ENCODE measurements at places on chromosomes 3 and 15.

- no peak for DNase-seq
Observed at GRCh38 chr3:17111586-17111985, 226.8 kb downstream of the PLCL2 start.

DNA sequence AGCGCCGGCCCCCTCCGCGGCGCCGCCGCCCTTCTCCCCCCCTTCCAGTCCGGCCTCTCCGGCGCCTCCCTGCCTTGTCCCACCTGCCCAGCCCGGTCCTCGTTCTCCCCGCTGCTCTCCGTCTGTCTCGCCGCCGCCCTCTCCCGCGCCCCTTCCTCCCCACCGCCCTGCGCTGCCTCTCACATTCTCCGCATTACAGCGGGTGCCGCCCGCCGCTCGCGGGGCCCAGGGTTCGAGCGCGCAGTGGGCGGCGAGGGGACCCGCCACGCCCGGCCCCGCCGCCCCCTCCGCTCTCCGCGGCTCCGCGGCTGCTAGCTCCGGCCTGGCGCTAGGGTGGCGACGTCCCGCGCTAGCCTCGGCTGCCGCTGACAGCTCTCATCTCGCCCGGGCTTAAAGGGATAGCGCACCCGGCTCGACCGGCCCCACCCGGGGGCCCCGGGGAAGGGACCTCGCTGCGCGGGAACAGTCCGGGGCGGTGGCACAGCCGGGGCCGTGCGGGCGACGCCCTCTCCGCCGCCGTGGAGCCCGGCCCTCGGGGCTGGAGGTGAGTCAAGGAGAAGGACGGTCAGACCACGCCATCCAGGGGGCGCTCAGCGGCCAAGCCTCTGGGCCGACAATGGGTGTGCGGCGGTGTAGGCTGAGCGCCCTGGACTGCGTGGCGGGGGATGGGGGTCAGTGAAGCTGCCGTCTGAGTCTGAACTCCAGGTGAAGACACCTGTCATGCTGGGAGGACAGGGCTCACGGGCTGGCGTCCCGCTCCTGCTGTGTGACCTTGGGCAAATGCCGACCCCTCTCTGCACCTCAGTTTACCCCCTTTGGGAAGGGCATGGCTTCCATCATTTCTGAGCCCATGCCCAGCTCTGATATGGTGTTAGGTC lies 187.4 kb upstream of the LINGO1 start:
- DNase-seq: no peak

GRCh38 chr15:73873456-73873855 lies at the start of gene TBC1D21:
Gene TBC1D21, plus strand, starts transcription at chr15:73873564. Its CDS starts 146 bp downstream, at chr15:73873710.
- DNase-seq: no peak

GRCh38 chr15:79881668-79882067 lies 15.1 kb downstream of the MTHFS start:
- DNase-seq: no peak

GRCh38 chr3:14598143-14598569 lies 53.4 kb upstream of the CCDC174 start:
- DNase-seq: no peak

- DNase-seq: no peak
Observed at GRCh38 chr3:171757361-171758034, 52.8 kb downstream of the PLD1 start.

DNA sequence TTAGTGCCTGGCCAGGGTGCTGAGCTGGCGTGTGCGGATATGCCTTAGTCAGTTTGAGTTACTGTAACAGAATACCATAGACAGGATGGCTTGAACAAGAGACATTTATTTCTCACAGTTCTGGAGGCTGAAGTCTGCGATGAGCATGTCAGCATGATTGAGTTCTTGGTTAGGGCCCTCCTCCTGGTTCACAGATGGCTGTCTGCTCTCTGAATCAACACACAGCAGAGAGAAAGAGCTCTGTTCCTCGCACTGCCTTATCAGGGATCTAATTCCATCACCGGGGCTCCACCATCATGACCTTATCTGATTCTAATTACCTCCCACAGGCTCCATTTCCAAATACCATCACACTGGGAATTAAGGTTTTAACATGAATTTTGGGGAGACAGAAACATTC lies 386.6 kb upstream of the DPH6 start:
- no peak for DNase-seq

GRCh38 chr15:80587816-80588456 lies 107.2 kb upstream of the ABHD17C start:
- no peak for DNase-seq

DNA sequence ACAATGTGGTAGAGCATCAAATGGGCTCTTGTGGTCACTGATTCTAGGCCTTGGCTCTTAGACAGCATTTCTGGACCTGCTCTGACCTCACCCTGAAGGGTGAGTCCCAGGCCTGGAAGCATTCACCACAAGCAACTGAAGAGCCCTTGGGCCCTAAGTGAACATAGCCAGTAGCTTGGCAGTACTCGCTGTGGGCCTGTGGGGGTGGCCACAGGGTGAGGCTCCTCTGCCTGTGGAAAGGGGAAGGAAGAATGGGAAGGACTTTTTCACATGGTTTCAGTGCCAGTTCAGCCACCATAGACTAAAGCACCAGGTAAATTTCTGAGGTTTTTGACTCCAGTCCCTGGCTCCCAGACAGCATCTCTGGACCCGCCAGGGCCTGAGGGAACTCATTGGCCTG lies 5.1 kb upstream of the ZSCAN2 start:
- no peak for DNase-seq

DNA sequence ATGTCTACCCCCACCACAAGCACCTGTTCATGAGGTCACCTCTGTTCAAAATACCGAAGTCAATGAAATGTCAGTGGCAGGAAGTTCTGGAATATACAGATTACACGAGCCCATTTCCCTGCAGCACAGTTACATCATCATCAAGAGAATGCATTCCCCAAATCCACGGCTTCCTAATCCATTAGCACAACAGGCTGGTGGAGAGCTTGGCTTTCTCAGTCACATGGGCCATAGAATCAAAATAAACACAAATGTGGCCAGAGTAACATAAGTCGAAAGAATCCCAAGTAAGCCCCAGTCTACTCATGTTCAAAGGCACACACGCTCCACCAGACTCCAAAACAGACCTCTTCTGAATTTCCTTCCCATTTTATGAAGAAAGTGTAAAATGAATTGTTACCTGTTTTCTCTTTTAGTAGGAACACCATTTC lies 419.3 kb downstream of the MAGI1 start:
- DNase-seq: no peak

- DNase-seq: no peak
Observed at GRCh38 chr3:72520690-72521308, 327.4 kb downstream of the SHQ1 start.

- DNase-seq: no peak
Observed at GRCh38 chr15:55526559-55527036, 18.6 kb upstream of the DNAAF4 start.

GRCh38 chr15:70690021-70690420 lies 73.3 kb downstream of the UACA start:
- no peak for DNase-seq

GRCh38 chr15:90234096-90234988 lies at the start of gene GDPGP1:
Gene GDPGP1, plus strand, starts transcription at chr15:90234209. Its CDS starts 6,700 bp downstream, at chr15:90240909.
- DNase-seq: no peak

DNA sequence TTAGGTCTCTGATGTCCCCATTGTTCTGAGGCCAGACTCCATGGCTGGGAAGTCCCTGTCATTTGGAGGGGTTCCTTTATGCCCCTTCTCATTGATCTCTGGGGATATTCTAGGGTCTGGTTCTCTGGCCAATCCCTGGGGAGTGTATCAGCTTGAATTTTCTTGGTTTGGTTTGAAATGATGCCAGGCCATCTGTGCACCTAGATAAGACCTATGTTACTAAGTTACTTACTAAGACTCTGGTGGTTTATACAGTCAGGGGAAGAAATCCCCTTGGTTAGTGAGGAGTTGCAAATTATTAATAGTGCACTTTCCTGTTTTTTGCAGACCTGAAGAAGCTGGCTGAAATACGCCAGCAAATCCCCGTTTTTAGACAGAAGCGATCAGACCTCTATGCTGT lies 20.3 kb downstream of the NIT2 start:
- no peak for DNase-seq

- no peak for DNase-seq
Observed at GRCh38 chr15:86061581-86061980, 18.1 kb upstream of the AGBL1 start.

GRCh38 chr15:50876989-50877360 lies 31.5 kb upstream of the AP4E1 start:
- no peak for DNase-seq

GRCh38 chr3:148162132-148162531 lies 535.6 kb upstream of the AGTR1 start:
- no peak for DNase-seq

DNA sequence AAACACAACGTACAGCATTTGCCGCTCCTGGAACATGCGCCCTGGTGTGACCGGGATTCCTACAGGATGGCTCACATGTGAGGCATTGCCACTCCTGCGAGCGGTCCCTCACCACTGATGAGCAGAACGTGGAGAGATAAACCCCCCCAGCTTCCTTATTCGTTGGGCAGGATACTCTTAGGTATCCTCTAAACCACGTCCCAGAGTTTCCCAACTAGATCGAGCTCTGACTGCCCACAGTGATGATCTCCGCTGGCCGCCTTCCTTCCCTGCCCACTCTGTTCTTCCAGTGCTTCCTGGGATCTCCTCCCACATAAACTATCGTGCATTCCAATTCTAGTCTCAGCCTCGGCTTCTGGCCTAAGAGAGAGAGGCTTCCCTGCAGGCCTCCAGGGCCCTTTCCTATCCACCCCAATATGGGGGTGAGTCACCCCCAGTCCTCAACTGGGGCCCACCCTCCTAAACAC lies 91.8 kb downstream of the TOP2B start:
- DNase-seq: no peak

GRCh38 chr3:56302417-56302816 lies 165.8 kb downstream of the ERC2 start:
- no peak for DNase-seq

- DNase-seq: no peak
Observed at GRCh38 chr3:47611576-47611975, 32.9 kb upstream of the CSPG5 start.

- DNase-seq: no peak
Observed at GRCh38 chr15:41970456-41970855, 1.9 kb downstream of the EHD4 start.

- DNase-seq: no peak
Observed at GRCh38 chr15:96750361-96750760, 419.9 kb downstream of the NR2F2 start.

DNA sequence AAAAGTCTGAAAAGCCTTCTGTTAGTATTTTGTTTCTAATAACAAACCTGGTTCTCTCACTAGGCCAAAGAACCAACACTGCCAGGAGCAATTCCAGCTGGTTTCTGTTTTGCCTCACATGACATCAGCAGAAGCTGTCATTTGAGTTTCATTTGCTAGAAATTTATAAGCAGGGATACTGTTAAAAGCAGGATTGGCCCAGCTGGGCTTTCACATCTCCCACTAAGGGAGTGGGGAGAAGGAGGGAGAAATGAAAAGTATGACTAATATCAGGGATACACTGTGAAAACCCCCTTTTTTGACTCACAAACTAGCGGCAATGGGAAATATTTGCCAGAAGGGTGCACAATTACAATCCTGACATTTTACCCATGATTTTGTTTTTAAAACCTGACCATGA lies 5.3 kb downstream of the CCDC80 start:
- DNase-seq: no peak

- no peak for DNase-seq
Observed at GRCh38 chr3:68743521-68743920, 188.8 kb downstream of the TAFA4 start.

- no peak for DNase-seq
Observed at GRCh38 chr3:7574435-7574834, 713.5 kb downstream of the GRM7 start.

DNA sequence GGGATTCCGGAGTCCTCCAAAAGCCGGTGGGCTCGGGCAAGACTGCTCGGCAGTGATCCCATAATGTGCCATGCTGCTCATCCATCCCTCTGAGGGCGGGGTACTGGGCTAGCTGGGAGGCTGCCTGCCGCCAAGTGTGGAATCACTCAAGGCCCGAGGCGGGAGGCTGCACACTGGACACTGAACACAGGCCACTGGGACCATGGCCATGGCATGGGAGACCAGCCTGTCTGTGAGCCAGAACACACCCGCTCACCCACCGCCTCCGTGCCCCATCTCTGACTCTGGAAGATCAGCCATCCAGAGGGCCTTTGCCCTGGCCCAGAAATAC lies 1.4 kb downstream of the C3orf22 start:
- DNase-seq: no peak

DNA sequence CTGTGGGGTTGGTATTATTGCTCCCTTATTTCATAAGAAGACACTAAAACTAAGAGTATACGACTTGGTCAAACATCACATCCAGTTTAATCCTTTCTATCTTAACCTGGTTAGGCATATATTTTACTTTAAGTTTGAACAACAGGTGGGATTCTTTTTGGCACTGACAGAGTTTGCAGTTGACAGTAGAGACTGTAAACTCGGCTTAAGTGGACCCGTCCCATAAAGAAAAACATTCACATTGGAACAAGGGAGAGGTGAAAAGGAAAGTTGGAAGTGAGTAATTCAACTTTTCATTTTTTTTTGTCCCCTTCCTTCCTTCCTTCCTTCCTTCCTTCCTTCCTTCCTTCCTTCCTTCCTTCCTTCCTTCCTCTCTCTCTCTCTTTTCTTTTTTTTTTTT lies 355.4 kb downstream of the LPP start:
- DNase-seq: no peak

DNA sequence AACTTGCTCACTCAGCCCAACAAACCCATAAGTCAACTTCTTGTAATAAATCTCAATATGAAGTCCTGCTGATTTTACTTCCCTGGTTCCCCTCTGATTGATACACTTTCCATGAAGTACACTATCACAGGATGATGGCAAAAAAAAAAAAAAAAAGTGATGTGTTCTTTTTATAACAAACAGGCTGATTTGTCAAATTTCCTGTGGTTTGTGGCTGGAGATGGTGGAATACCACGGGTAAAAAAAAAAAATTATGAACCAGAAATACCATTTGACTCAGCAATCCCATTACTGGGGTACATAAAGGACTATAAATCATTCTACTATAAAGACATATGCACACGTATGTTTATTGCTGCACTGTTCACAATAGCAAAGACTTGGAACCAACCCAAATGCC lies 10.7 kb upstream of the SERPINI2 start:
- DNase-seq: no peak

DNA sequence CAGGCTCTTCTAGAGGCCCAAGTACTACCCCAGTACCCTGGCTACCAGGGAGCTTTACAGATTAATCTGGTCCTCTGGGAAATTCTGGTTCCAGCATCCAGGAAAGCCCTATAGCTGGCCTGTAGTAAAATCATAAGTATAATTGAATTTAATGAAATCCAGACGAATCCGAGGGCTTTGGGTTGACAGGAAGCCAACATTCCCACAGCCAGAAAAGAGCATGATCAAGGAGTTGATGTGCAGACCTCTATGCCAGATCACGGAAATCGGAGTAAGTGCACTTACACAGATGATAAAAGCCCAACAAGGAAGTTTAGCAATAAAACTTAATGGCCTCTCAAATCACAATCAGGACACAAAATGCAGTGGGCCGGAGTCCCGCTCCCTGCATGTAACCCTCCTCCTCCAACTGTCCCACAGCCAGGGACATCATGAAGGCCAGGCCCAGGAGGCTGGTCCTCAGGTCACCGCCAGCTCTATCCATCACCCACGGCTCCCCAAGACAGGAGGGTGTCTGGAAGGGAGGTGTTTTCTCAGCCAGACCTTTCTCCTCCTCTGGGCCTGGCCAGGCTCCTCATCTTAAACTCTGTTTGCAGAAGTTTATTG lies 62.8 kb upstream of the SEC22A start:
- DNase-seq: no peak

GRCh38 chr3:123448536-123449101 lies at the start of gene ADCY5:
Gene ADCY5, minus strand, starts transcription at chr3:123449090. Its CDS starts 545 bp downstream, at chr3:123448545.
- DNase-seq: no peak

Measured in cortex of kidney (tissue), 1 donor.